ENCODE measurements at places on chromosomes 12 and 14.

DNA sequence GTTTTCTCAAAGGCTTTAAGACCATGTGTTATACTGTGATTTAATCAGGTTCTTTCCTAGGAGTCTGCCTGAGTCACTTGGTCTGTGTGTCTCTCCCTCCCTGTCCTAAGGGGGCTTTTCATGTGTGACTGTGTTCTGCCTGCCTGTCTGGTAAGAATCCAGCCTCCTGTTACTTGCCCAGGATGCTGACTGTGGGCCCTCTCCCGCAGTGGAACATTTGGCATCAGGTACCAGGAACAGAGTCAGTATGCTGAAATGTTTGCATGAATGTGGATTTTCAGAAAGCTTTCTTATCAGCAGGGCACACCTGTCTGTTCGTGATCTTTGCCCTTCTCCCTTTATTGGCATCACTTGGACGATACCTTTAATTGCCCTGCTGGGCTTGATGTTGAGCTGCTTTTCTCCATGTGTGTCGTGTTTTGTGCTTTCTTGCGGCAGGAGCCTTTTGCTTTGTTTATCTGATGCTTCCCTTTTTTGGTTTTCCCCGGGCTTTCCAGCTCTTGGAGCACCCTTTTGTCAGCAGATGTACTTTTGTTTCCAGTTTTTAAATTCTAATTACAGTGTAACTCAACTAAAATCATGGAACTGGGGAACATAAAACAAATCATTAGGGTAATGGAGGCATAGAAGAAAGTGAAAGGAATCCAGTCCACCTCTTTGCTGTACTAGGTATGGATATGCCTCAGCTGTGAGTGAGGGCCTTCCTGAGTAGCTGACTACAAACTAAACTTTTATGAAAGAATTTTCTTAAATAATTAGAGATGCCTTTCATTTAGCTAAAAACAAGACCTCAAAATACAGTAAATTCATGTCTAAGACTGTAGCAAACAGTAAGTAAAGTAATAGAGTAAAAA is 72.5 kb downstream of the TRAF3 start:
- DNase-seq: peak; percentile 90

DNA sequence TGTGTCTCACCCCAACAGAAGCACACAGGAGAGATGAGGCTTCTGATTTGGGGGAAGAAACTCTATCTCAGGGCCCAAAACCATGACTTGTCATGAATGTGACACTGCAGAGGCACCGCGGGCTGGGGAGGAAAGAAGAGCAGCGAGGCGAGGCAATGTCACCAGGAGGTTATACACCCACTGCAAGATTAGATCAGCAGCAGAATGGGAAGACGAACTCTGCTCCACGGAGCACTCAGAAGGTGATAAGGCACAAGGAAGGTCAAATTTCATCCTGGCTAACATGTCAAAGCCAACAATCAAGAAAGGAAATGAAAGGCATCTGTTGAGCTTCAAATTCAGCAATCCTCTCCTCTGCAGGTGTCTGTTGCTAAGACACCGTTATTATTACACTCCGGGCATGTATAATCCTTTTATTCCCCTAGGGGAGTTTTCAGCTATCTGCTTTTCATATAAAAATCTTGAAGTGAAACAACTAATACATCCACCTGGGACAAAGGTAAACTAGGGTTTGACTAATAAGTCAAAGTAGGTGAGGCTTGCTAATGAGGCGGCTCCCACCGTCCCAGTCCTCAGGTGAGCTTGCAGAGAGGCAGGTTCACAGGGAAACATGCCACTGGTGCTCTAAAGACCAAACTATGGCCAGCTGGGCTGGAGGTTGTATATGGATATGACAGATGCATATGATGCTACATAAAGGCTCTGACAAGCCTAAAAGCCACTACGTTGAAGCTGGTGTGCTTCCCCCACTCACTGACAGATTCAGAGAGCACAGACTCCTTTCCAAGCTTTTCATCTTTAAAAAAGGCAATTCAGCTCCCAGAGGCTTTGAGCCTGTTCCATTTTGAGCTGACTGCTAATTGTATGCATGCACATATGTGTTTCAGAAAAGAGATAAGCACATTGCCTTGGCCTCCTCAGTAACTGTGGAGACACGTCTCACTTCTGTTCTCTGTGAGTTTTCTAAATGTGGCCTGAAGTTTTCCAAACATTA is 221.2 kb downstream of the NELL2 start:
- peak; percentile 90 for DNase-seq

GRCh38 chr14:61110316-61111082 is 129.5 kb downstream of the SLC38A6 start:
- no peak for DNase-seq

DNA sequence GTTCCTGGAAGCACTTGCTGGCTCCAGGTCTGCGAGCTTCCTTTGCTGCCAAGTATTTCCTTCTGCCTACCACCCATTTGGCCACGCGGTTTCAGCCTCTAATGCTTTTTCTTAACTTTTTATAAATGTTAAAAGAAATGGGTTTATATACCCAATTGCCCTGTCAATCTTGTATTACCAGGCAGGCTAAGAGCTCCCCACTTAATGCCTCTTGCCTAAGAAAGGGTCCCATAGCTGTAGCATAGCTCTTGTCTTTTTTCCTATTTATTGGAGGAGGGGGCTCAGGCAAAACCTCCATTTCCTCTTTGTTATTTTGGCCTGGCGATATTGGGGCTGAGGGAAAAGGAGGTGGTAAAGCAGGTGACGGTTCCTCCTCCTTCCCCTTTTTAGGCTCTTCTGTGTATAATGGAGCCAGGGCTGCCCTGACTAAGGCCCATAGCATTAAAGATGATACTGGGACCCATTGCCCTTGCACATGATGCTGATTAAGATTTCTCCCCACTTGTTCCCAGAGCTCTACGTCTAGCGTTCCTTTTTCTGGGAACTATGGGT is 21.6 kb upstream of the BLTP3B start:
- DNase-seq: no peak

GRCh38 chr12:62744551-62744950 is 190.4 kb downstream of the PPM1H start:
- DNase-seq: no peak

DNA sequence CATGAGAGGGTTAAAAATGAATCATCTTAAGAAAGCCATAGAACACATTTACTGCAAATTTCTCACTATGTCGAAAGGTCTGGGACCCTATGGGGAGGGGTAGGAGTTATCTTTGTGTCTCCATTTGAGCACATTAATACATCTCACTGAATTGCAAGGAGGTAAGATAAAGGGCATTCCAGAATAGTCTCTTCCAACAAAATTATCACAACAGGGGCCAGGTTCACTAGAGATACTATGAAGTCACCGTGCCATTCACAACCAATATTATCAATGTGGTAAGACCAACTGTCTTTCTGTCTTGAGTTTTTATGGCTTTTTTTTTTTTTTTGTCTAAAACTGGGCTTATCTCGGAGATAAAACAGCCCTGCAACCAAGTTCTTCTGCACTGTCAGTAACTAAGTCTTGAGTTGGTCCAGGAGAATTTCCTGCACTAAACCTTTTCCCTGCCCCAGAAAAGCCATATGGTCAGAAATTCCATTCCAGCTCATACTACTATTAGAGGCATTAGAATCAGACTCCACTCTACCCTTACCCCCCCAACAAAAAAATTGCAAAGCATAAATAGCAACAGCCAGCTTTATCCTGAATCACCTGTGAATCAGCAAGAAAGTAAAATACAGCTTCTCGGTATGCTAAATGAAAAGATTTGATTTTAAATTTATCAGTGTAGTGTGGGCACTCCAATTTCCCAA is 79.7 kb downstream of the PTPRR start:
- DNase-seq: no peak

GRCh38 chr12:89565002-89565401 is 39.2 kb upstream of the POC1B start:
- DNase-seq: no peak

DNA sequence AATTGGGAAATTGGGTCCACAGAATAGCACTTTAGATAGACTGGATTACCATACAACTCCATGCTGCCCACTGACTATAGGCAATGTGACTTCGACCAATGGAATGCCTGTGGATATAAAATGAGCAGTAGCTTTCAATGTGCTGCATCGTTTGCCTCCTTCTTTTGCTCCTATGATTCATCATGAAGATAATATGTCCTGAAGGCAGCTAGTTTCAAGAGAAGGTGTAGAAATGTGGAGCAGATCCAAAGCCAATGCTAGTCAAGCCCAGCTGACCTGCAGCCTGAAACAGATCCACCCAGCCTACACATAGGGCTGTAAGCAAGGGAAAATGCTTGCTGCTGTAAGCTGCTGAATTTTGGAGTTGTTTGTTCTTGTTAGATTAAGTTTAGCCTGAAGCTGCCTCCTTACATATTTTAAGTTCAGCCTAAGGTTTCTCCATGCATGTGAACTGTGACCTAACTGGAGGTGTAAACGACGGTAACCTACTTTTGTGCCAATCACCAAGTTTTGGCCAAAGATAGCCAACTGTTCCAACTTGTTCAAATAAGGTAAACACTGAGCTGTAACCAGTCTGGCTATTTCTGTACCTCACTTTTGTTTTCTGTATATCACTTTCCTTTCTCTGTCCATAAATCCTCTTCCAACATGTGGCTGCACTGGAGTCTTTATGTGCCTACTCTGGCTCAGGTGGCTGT is 169.1 kb upstream of the AVPR1A start:
- no peak for DNase-seq

- no peak for DNase-seq
Measured at GRCh38 chr12:112218150-112218549, 92.8 kb downstream of the TRAFD1 start.

DNA sequence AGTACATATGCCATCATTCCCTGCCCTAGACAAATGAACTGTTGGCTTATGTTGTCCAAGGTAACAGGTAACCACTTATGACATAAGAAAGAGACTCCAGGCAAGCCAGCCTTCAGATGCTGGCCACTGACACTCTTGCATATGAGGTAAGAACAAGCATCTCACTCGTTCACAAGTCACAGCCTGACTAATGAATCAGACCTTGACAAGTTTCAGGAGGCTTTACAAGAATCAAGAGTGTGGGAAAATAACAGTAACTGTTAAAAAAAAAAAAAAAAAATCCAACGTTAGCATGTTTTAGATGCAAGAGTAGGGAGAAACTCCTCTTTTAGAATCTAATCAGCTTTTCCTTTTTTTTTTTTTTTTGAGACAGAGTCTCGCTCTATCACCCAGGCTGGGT is 40.7 kb downstream of the ZFYVE1 start:
- DNase-seq: no peak

DNA sequence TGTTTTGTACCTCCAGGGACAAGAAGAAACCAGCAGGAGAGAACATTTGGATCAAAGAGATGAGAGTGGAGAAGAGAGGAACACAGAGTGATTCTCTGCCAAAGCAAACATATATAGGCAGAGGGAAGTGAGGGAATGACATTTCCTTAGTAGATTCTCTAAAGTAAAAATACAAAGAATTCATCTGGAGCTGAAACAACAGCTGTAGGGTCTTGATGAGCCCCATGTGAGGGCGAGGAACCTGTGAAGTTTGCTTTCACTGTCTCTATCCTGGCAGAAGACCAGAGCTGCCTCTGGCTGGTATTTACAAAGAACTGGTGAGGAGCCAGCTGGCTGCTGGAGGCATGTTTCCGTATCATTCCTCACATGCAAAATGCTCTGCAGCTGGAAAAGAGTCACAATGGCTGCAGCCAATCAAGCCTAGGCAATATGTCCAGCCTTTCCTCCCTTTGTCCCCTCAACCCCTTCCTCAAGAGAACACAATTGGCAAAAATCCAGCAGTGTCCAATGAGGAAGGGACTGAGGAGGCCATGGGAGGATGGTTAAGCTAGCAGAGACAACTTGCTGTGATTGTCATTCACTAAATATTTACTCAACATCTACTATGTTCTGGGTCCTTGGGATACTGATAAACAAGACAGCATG is 122.5 kb downstream of the PHLDA1 start:
- DNase-seq: peak; percentile 95

- peak; percentile 65 for DNase-seq
Measured at GRCh38 chr14:93536945-93537344, 106.2 kb downstream of the UNC79 start.

GRCh38 chr14:21308132-21308478 is 28.2 kb downstream of the RPGRIP1 start:
- peak; percentile 61 for DNase-seq

GRCh38 chr14:28461389-28461788 is 305.2 kb upstream of the FOXG1 start:
- DNase-seq: peak; percentile 16

DNA sequence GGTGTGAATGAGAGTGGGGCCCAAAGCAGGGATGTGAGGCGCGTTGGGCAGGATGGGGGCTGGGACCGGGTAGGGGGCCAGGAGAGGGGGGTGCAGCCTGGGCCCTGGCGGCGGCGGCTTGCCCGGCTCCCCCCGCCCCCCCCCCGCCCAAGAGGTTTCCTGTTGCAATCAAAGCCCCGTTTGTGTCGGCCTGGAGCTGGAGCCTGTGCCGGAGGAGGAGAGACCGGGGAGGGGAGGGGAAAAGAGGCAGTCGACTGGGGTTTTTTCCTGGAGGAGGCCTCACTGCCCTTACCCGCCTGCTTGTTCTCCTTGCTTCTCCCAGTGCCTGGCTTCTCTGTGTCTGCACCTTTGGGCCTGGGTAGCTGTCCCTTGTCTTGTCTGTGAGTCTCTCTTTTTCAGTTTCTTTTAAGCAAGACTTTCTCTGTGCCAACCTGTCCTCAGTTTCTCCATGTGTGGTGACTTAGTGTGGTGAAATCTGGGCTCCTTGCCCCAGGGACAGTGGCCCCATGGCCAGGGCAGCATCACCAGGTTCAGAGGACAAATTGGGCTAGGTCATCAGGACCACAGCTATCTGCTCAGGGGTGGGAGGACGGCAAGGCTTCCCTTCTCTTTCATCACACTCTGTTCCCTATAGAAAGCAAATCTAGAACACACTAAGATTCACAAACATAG is 8.5 kb downstream of the RARG start:
- DNase-seq: peak; percentile 23

DNA sequence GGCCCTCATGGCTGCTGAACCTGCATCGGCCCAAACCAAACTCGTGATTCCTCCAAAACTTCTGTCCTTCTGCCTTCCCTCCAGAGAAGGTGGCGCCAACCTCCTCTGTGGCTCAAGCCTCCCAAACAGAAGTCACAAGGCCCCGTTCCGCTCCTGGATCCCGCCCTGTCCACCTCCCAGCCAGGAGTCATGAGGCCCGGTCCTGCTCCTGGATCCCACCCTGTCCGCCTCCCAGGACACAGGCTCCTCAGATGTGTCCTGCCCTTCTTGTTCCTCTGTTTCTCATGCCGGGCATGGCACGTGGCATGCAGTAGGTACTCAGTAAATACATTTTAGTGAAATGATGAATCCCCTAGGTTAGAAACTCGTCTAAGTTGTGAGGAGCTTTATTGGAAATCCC is 94.2 kb upstream of the SFSWAP start:
- no peak for DNase-seq

- no peak for DNase-seq
Measured at GRCh38 chr12:118238888-118239287, 103.0 kb downstream of the PEBP1 start.

- DNase-seq: peak; percentile 68
Measured at GRCh38 chr12:26226629-26227360, 31.4 kb downstream of the SSPN start.

DNA sequence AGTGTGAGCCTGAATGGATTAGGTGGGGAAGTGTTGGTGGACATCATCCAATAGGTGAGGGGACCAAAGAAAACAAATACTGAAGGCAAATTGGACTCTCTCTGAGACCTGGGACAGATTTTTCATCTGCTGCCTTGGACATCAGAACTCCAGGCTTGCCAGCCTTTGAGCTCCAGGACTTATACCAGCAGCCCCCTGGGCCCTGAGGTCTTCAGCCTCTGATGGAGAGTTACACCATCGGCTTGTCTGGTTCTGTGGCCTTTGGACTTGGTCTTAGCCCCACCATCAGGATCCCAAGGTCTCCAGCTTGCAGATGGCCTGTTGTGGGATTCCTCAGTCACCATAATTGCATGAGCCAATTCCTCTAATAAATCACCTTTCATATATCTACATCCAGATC is 80.8 kb upstream of the SLC8A3 start:
- no peak for DNase-seq
